ENCODE measurements at places on chromosomes 7 and 10.

- no peak for DNase-seq
These were observed 22.3 kb downstream of the AGK start for GRCh38 chr7:141573511-141573910.

DNA sequence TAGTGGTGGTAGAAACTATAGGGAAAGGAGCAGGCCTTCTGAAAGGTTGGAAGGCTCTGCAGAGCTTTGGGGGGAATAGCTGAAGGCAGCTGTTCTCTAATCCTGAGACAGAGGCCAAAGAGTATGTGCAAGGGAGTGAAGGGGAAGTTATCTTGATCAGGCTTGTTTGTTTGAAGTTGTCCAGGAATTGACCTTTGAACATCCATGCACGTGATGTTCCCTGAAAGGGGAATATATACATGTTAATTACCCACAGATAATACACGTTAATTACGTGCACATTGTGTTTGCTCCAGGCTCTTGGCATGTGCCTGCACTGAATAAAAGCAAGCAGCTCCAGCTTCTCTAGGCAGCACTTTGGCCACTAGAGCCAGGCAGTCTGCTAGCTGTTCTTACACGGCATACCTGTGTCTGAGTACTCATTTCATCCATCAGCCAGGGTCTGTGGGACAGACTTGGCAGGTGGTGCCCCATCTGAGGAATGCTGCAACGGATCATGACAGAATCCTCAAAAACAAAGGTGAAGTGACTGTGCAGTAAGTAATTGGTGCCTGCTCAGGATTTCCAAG lies 18.0 kb upstream of the STARD3NL start:
- no peak for DNase-seq

DNA sequence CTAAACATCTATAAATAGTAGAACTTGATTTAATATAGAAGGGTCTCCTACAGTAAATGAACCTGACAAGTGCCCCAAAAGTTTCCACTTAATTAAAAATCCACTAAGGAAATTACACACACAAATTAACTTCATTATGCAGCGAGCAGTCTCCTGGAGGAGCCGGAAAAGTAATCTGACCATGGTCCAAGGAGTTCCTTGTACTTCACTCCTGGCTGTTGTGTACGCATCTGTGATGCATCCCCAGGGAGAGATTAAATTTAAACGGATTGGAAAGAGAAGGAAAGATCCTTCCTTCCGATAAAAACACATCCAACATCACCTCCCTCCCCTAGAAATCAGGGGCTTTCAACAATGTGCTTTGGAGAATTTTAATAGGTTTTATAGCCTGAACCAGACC lies 85.5 kb downstream of the PARD3 start:
- DNase-seq = no peak

DNA sequence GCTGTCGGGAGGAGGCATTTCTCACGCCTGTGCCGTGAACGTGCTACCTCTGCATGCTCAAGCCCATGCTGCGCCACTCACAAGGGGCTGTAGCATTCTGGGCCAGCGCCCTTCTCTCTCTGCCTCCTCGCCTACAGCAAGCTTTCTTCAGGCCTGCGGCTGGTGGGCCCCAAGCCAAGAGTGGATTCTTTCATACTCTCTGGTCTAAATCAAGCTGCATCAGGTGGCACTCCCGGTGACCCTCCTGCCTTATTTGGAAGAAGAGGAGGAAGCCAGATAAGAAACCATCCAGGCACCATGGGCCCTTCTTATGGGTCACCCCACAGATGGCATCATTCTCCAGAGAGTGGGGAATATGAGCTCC lies 86.7 kb upstream of the DUSP5 start:
- peak; percentile 36 for DNase-seq

GRCh38 chr7:151885202-151885580 lies 8.3 kb upstream of the PRKAG2 start:
- no peak for DNase-seq

- DNase-seq = no peak
These were observed 80.0 kb upstream of the STK17A start for GRCh38 chr7:43502941-43503340.

GRCh38 chr7:114959931-114960330 lies 38.0 kb downstream of the MDFIC start:
- no peak for DNase-seq

DNA sequence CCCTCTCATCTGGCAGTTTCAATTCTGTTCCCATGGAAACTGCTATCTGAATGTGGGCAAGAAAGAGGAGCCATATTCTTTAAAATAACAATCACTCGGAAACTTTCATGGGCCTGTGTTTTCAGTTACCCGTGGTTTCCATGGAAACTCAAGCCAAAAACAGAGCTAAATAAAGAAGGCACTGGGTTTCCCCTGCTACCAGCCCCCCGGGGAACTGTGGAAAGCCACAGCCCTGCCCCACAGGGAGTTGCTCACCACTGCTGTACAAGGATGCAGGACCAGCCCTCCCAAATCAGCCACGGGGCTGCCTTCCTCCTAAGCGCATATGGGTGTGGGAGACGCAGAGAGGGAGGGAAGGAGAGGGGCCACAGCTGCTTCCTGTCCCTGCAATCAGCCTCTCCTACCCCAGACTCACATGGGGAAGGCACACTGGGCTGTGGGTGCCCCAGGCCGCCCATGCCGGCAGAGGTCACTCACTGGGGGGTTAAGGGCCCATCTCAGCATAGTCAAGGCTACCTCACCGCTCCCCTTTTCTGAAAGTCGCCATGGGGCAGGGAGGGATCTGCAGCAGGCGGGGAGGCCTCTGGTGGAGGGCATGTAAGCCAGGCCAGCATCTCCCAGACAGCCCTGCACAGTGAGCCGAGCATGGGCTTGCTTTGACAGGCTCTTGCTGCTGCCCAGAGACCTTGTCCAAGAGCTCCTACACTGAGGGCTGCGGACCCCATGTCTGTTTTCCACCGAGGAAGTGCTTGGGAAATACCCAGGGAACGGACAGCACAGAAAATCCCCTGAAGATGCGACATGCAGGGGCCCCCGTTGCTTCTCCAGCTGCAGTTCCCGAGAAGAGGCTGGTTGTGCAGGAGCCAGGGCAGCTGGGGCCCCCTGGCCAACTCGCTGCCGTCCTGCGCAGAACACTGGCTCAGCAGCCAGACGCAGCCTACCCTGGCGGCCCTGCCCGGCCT lies 157.3 kb upstream of the PPP2R2D start:
- DNase-seq = no peak

GRCh38 chr7:51180092-51180491 lies 136.5 kb downstream of the COBL start:
- DNase-seq = no peak

- DNase-seq = no peak
These were observed 14.3 kb downstream of the HKDC1 start for GRCh38 chr10:69234447-69234846.

GRCh38 chr7:92848441-92848840 lies 12.1 kb upstream of the CDK6 start:
- no peak for DNase-seq

DNA sequence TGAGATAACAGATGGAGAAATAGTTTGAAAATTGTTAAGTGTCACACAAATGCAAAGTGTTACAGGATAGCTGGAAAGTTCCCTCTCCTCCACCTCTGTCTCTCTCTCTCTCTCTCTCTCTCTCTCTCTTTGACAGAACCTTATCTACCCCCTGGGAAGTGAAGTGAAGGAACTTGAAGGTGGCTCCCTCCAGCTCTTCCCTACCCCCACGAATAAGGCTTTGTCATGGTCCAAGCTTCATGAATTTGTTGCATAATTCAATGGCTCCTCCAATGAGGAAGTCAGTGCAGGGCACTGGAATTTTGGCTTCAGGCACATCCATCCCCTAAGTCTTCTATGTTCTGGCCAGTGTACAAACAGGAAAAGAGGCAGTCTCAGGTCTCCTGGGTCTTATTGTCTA lies 66.4 kb downstream of the CDHR3 start:
- DNase-seq = no peak

DNA sequence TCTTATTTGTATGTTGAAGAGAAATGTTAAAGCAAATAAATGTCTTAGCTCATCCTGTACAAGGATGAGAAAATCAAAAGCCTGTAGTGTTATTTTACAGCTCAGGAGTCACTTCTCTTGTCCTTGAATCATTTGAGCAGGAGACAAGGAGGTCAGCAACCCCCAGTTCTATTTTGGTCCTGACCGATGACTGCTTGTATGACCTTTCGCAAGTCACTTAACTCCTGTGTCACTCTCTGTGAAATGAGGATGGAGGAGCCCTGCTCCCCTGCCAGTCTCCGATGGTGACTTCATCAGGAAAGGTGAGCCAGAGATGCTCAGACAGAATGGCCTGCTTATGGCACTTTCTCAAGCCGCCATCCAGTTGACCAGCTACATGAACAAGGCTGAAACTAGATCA lies 101.0 kb downstream of the CELF2 start:
- DNase-seq = no peak

- no peak for DNase-seq
These were observed 95.0 kb downstream of the CALD1 start for GRCh38 chr7:134874407-134874806.

- DNase-seq = peak; percentile 53
These were observed 330.7 kb downstream of the CDC14C start for GRCh38 chr7:49255054-49255453.

GRCh38 chr10:3239920-3240894 lies 67.6 kb upstream of the PITRM1 start:
- no peak for DNase-seq

GRCh38 chr7:70183278-70183677 lies 585.0 kb downstream of the AUTS2 start:
- DNase-seq = no peak

DNA sequence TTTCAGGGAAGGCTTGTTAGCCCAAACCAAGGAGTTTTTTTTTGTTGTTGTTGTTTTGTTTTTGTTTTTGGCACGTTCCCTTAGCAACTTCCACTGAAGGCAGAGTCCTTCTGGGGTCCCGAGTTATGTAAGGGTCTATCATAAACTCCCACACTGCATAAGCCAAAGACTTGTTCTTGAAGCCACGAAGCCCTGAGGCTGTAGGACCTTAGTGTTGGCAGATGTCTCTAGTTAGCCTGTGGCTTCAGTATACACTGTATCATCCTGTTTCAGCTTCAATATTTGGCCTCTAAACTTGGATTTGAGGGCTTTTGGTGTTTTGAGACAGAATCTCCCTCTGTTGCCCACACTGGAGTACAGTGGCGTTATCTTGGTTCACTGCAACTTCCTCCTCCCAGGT lies 13.6 kb downstream of the KPNA7 start:
- no peak for DNase-seq

GRCh38 chr7:36967387-36967786 lies 243.1 kb upstream of the AOAH start:
- peak; percentile 58 for DNase-seq

GRCh38 chr7:74092964-74093471 lies 9.4 kb downstream of the LIMK1 start:
- no peak for DNase-seq

- DNase-seq = peak; percentile 57
These were observed 43.7 kb downstream of the CPVL start for GRCh38 chr7:29102558-29103151.

GRCh38 chr7:69892790-69893189 lies 294.5 kb downstream of the AUTS2 start:
- DNase-seq = no peak

DNA sequence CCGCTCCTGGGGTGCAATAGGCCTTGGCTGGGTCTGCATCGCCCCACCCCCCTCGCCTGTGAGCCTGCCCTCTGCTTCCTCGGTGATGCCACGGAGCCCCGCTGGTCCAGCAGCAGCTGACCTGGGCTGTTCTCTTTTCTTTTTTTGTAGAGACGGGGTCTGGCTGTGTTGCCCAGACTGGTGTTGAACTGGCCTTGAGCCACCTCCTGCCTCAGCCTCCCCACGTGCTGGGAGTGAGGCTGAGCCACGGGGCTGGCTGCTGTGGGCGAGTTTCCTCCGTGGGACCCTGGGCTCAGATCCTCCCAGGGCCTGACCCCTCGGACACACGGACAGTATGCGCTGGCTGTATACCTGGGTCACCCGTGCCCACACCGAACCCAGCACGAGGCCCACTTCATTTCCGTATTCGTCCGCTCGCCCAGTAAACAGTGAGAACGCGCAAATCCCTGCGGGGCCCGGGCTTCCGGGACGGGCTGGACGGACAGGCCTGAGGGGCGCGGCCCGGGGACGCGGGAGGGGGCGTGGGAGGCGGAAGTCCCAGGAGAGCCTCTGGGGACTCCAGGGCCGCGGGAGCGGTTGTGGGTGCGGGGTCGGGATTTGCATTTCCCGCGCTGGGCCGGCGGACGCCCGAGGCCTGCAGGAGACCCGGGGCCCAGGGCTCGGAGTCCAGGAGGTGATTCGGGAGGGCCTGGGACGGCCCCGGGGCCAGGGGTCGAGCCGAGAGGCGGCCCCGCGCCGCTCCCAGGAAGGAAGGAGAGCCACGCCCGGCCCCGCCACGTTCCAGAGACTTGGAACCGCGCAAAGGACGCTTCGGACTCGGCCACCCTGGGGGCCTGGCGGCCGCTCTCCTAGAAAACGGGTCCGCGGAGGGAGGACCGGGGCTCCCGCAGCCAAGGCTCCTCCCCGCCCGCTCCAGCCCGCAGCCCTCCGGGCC lies 57.7 kb upstream of the DNAJB6 start:
- DNase-seq = no peak

DNA sequence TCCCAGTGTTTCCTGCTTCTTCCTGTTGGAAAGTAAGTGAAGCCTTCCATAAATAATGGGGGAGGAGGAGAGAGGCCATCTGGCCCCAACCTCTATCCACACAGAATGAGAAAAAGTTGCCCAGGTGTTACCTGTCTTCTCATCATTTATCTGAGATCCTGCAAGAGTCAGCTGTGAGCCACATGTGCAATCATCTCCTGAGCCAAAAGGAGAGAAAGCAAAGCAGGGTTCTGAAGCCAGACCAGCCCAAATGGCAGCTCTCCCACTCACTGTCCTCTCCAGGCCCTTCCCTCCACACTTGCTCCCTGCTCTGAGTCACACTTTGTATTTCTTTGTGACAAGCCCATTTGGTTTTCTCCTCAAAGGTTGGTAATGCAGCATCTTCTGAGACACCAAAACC lies 65.9 kb downstream of the FAM204A start:
- DNase-seq = no peak

- peak; percentile 20 for DNase-seq
These were observed 58.1 kb downstream of the FHIP2A start for GRCh38 chr10:114879541-114880158.
